Hematopoietic multipotent progenitor cell treated with erythropoietin and hydrocortisone succinate and interleukin-3 and kit ligand, for 8 days (in vitro differentiated cells): ENCODE measurements at places on chromosomes 1 and 21.

- DNase-seq: no peak
These were observed 326.4 kb downstream of the NTNG1 start for GRCh38 chr1:107467286-107467685.

DNA sequence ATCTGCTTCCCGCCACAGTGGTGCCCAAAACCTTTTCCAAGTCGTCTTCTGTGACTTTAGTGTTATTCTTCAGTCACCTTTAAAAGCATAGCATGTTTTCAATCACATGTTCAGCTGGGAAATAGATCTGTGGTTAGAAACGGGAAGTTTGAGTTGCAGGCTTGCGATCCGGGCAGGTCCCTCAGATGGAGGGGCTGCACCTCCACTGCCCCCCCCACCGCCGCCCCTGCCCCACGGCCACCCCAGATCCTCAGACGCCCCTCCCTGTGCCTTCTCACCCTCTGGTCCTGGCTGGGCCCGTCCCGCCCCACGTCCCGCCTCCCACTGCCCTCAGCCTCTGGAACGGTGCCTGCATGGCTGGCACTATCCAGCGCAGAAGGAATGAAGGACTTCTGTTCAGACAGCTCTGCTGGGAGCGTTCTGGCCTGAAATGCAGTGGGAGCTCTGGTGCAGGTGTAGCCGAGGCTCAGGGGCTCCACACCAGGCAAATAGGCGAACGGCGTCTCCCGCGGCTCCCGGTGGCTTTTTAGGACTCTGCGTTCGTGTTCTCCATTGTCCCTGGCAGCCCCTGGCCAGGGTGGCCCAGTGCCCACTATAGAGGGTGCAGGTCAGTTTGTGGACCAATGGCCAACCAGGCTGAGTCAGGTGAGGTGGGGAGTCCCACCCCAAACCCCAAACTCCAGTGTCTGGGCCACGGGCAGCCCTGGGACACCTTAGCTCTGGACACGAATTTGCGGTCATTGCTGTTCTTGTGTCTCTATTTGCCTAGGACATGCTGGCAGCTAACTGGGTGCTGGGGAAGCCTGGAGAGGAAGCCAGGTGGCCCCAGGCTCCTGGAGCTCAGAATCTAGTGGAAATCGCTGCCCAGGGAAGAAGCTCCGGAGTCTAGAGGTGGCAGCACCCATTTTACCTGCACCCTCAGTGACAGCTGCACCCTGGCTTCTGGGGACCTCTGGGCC, 67.1 kb downstream of the FAAP20 start:
- DNase-seq: no peak

- peak; percentile 49 for DNase-seq
These were observed 862 bp upstream of the DIPK1A start for GRCh38 chr1:92961896-92962752.

DNA sequence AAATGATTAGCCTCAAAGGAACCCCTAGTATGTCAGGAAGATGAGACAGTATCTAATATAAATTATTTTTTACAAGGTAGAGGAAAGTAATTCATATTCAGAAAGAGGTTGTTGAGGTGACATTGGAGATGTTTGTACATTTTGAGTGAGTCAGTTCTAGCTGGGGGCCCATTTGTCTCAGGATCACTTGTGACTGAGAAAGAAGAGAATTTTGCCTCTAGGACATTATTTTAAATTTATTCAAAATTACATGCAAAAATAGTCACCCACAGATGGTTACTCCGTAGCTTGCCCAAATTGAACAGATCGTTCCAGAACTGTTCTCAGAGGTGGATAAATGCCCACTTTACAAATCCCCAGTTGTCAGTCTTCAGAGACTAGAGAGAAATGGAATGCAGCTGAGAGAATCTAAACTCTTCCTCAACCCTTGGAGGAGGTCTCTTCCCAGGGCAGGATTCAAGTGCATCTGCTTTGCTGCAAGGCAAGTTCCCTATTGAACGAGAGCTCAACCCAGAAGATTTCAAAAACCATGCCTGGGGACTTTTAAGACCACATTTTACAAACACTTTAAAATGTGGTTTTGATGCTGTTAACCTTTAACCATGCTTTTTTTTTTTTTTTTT, 987.8 kb upstream of the ADAMTS5 start:
- no peak for DNase-seq

DNA sequence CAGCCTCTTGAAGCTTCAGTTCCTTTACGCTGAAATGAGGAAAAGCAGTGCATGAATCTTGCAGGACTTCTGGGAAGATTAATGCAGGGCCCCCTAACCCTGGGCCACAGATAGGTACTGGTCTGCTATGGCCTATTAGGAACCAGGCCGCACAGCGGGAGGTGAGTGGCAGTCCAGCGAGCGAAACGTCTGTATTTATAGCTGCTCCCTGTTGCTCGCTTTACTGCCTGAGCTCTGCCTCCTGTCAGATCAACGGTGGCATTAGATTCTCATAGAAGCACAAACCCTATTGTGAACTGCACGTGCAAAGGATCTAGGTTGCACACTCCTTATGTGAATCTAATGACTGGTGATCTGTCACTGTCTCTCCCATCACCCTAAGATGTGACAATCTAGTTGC, 130.2 kb downstream of the CHRM3 start:
- DNase-seq: no peak

DNA sequence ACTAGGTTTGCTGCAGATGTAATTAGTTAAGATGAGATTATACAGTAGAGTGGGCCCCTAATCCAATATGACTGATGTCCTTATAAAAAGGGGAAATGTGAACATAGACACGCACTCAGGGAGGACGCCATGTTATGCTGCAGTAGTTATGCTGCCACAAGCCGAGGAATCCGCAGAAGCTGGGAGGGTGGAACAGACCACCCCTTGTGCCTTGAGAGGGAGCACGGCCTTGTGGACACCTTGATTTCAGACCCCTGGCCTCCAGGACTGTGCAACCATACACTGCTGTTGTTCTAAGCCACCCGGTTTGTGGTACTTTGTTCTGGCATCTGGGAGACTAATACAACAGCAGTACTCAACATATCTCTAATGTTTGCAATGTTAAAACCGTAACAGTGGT, 57.9 kb upstream of the HIVEP3 start:
- no peak for DNase-seq

GRCh38 chr1:171252482-171252881, 4.2 kb downstream of the FMO1 start:
- no peak for DNase-seq

DNA sequence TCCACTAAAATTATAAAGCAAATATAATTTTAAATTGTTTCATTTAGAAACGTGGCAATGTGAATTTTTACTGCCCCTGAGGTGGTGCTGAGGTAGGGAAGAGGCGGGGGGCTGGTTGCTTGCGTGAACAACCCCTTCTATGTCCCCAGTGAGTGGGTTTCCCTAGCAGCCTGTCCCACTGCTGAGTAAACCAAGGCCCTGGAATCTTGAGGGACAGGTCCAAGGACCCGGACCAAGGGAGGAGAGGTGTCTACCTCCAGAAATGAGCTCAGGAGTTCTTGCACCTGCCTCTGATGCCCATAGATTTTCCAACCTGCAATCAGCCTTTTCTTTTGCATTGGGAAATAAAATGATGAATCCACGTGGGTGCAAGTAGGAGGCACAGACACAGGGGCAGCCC, 649 bp upstream of the LDLRAD1 start:
- no peak for DNase-seq

DNA sequence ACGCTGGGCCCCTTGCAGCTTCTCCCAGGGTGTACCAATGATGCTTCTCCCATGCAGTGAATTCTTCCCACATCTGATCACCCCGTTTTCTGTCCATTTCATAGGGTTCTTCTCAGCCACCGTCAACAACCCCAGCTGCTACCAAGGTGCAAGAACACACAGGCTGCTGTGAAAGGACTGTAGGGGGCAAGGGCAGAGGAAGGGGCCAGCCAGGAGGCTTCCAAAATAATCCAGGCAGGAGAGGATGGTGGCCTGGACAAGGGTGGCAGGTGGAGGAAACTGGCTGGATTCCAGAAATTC, 113.3 kb upstream of the WNT4 start:
- DNase-seq: no peak

- DNase-seq: no peak
These were observed 5.3 kb upstream of the GADD45A start for GRCh38 chr1:67679691-67680090.

DNA sequence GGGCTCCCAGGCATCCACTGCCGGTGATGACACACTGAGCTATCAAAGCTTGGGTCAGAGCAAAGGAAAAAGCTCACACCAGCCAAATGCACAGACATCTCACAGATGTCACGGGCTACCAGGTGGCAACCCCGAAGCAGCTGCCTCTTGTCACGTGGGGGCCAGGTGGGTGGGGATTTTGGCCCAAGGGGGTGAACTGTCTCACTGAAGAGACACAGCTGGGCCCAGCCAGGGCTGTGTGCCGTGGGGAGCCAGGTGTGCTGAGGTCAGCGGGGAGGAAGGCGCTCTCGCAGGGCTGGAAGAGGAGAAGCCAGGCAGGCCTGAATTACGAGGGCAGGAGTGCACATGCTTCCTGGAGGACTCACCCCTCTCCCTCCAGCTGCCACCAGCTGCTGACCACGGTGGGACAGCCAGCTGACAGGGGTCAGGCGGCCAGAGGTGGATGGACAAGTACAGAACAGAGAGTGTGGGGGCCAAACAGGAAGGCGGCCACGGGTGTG, 32.4 kb downstream of the KCNN3 start:
- DNase-seq: no peak

- DNase-seq: peak; percentile 70
These were observed 12.2 kb upstream of the RGS16 start for GRCh38 chr1:182616130-182617013.

DNA sequence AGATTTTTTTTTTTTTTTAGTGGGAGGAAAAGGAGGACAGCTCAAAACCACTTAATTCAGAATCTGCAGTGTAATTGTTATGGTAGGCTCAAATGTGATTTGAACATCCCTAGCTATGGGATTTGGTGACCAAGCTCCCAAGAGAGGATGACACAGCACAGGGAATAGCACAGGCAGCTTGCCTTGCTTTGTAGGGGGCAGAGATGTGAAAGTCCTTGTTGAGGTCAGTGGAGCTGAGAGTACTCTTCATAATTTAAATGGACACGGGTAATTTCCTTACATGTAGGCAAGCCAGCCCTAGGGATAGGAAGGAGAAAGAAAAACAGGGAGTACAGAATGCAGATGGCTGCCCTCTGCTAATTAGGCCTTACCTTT, 3.2 kb upstream of the UCK2 start:
- DNase-seq: no peak

DNA sequence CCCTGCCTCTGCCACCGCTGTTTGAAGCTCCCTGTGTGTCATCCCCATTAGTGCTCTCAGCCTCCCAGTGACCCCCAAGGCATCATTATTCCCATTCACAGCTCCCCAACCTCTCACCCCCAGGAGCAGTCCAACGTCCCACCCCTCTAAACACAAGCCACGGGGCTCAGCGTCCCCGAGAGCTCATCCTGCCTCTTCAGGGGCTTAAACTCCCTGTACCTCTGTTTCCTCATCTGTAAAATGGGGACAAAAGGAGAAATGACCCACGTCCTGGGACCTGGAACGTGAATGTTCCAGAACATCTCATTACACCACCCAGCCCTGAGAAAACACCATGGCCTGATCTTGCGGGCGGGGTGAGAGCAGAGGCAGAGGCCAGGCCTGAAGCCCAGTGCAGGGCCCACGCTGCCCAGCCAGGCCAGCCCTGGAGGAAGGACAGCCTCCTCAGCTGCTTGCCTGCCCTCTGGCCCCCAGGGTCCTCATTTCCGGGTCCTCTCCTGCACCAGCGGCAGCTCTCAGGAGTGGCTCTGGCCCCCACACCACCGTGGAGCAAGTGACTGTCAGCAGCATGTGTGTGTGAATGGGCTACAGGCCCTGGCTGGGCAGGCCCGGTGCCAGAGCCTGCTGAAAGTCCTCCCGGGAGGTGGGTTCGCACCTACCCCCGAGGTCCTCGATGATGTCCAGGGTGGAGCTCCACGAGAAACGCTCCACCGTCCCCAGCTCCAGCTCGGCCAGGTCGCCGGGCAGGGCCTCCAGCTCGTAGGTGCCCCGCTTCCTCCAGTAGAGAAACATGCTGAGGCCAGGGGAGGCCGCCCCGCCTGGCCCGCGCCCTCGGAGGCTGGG, 14.1 kb upstream of the PLEKHG5 start:
- no peak for DNase-seq

GRCh38 chr1:9416506-9416905, 122.8 kb upstream of the SLC25A33 start:
- no peak for DNase-seq

DNA sequence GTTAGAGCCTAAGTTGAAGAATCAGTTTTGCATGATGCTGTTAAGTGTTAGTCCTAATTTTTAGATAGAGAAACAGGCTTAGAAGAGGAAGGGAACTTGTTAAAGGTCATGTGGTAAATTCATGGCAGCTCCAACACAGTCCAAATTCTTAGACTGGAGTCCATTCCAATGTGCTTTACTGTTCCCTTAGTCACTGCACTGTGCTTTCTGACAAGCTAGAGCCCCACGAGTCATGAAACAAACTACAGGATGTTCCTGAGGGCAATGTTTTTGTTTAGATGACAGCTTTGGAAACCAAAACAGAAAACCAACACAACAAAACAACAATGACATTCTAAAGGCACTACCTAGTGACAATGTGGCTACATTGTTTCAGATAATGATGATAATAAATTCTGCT, 23.1 kb upstream of the RGS4 start:
- no peak for DNase-seq

DNA sequence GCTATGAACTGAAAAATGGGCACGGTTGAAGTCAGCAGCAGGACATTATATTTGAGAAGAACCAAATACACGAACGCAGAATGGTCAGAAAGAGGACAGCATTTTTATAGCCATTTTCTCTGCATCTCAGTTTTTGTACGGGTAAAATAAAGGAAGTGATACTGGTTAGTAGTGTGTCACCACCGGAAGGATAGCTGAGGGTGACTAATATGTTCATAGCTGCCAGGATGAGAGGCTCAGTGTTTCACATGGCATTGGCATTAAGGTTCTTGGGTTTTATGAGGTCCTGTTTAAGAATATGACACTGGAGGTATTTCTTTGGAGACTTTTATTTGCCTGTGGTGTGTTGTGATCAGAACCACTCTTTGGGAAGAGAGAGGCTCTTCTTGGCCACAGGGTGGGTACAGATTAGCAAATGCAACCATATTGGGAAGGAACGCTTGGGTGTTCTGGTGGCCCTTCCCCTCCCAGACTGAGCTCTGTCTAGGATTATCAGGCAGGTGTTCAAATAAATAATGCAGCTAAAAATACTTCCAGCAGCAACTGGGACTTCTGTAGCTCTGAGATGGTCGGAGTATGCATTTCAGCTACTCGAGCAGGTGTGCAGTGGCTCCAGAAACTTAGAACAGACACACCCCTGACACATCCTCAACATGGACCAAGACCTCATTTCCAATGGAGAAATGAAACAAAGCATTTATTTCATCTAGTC, 158.2 kb downstream of the PBX1 start:
- DNase-seq: peak; percentile 10

GRCh38 chr1:59113876-59114457, 182.9 kb upstream of the FGGY start:
- DNase-seq: no peak

DNA sequence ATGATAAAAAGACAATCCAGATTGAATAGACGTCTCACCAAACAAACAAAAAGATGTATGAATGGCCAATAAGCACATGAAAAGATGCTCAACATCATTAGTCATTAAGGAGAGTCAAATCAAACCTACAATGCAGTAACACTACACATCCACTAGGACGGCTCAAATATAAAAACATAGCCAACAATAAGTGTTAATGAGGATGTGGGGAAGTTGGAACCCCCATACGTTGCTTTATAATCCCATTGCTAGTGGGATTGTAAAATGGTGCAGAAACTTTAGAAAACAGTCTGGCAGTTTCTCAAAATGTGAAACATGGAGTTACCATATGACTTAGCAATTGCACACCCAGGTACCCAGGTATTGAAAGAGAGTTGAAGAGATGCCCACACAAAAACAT, 14.7 kb upstream of the IL24 start:
- no peak for DNase-seq
